G401 (cell line): ENCODE measurements at places on chromosomes 4 and X. TPM values are rescaled to one million over a fixed set of nuclear protein-coding genes. Genes with fewer than 3 reads are reported as not detected.

Gene SSX1
- not detected in 2 replicates for total RNA-seq

Gene MAGEB3
- total RNA-seq, result not detected in 2 replicates

DNA sequence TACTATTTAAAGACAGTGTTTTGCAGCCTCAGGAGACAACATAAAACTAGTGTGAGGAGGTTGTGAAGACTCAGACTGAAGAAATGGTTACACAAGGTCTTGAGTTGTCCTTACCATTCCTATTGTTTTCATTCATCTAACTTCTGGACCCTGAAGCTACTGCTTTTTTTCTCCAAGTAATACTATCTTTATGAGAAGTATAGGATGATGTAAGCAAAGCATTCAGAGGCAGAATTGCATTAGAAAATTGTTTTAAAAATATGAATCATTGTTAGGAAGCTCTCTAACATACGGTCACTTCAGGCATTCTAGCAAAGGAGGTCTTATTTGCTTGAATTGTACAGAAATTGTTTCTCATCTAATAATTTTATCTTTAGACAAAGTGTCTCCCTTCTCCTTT, 357.8 kb downstream of the TLL1 start:
- DNase-seq, result no peak

DNA sequence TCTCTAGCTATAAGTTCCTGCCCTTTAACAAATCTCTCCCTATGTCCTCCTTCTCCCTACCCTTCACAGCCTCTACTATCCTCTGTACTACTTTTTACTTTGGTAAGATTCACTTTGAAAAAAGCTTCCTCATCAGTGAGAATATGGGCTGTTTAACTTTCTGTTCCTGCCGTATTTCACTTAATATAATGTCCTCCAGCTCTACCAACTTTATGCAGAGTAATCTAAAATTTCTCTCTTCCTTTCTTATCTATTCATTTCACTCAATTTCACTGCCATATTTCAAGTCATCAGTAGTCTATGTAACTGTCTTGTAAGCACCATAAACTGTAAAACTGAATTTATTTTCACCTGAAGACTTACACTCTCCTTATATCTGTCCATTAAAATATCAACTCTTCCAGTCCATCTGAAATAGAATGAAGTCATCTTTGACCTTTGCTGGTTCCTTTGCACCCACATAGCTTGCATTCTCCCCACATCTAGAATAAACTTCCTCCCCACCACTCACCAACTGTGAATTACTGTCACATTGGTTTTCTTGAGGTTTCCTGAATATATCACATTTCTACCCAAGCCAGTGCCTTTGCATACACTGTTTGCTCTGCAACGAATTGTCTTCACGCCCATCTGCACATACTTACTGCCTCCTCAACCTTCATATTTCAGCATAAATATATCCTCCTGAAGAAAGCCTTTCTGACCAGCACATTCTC, 54.6 kb downstream of the ARAP2 start:
- DNase-seq, result no peak

DNA sequence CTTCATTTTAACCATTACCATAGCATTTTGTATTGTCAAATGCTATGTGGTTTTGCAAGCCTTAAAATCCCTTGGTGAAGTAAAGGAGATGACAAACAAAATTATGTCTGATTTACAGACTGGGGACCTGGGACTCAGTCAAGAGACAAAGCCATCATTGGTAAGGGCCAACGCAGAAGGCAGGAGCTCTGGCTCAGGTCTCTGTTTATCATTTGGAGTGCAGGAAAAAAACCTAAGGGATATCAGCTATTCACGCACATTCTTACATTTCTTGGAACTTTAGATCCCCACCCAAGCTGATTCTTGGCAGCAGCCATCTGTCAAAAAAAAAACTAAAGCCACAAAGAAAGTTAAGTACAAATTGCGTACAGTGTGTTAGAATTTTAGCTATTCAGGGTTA, 731.9 kb downstream of the STPG2 start:
- no peak for DNase-seq

DNA sequence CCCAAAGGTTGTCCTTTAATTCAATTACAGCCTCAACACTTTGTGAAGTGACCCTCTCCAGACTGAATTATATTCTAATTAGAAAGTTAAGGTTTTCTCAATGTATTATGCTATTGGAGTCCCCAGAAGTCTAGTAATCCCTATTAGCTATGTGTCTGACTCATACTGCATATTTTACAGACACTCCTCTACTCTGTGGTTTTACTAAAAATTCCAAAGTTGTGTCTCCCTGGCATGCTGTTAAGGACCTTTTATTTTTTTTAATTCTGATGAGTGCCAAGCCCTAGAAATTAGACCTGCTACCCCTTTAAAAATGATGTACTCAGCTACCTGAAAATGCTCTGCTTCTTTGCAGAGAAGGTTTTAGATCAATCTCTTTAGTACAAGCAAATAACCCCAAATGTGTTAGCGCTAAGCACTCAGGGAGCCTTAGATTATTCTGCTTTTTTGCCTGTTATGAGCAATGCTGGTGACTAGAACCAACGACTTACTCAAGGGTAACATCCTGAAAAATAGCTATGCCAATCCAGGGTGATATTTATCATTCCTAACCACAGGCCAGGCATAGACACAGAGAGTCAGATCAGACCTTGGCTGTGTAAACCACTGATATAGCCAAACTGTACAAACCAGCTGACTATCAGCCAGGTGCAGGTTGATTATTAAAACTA, 26.1 kb upstream of the CXCL13 start:
- DNase-seq, result no peak

DNA sequence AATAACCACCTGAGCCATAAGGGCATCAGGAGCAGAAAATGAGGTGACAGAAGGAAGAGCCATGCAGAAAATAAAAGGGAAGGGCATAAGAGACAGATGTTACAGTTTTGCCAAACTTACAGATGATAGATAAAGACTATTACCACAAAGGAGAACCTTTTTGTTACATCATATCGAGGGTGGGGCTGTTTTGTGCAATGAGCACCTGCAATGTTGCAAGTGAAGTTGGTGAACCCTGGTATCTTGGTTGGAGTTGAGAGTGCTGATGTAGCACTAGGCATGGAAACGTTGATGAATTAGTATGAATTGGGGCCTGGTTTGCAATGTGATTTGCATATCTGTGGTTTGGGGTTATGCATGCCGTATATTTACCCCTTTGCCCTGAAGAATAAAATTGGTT, 119.8 kb upstream of the TEX13D start:
- no peak for DNase-seq

DNA sequence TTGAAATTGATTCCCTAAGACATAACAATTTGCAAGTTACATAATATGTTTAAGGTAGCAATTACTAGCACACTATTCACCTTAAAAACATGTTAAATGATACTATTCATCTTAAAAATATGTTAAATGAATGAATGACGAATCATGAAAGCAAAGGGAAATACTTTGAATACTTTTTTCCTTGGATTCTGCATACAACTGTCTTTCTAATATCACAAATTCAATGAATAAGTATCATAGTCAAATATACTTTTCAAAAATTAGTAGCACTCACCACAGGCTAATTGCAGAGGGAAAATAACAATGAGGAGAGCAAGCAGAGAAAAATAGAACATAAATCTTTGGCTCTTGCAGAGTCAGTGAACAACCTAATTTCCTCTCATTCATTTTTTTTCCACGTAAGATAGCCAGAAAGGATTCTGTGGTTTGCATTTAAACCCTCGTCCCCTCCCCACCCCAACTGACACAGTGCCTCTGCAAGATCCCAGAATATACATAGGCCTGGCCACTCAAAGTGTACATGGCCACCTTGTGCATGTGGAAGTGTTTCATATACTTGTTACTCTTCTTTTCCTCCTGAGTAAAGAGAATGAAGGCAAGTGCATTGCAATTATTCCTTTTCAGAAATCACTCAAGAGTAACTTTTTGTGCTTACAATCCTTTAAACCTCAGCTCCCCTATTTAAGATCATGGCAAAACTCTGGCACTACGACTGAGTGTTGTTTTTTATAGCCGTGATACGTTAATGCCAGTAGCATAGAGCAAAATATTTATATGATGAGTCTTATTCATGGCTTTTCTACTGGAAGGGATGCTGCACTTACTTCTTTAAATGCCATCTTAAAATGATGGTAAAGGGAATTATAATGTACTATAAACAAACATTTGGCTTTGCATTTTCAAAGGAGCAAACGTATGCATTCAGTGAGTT, 236.4 kb downstream of the PDGFC start:
- no peak for DNase-seq

DNA sequence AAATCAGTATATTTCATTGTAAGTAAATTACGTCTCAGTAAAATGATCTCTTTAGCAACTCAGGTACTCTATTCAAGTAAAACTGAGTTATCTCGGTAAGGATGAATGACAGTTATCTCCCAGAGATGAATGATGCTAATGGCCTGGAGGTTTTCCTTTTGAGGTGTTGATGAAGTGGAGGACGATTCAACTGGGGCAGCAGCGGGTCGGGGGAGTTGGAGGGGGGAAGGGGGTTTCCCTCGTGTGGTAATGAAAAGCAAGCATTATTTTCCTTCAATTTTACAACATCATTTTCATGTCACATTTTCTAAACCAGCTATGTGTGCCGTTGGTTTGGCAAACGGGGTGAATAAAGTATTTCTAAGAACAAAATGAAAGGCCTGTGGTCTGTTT, 92.4 kb upstream of the ATXN3L start:
- no peak for DNase-seq

- DNase-seq, result no peak
Observed at GRCh38 chr4:120691536-120691935, 231.0 kb downstream of the PRDM5 start.
